ENCODE measurements at places on chromosomes 7 and 10. TPM values are rescaled to one million over a fixed set of nuclear protein-coding genes. Genes with fewer than 3 reads are reported as not detected.

Gene LRRN3
- polyA plus RNA-seq = 0.42 TPM

Gene ELFN1
- polyA plus RNA-seq = 0.43 TPM

Gene UCMA
- polyA plus RNA-seq = not detected

Gene RBM28
- 18.8 TPM for polyA plus RNA-seq

Gene SLC13A1
- polyA plus RNA-seq = not detected

Gene SPDYE16
- 0.18 TPM for polyA plus RNA-seq

Gene LRRD1
- not detected for polyA plus RNA-seq

Gene DLG5
- 9.1 TPM for polyA plus RNA-seq

Gene CPED1
- 2.2 TPM for polyA plus RNA-seq

Gene PHKG1
- polyA plus RNA-seq = 1.0 TPM

Gene ABCB1
- 2.0 TPM for polyA plus RNA-seq

Gene SLC26A5
- polyA plus RNA-seq = 0.41 TPM

Gene CALHM3
- not detected for polyA plus RNA-seq

Gene IFIT3
- polyA plus RNA-seq = 12.6 TPM

Gene HDAC9
- polyA plus RNA-seq = 2.2 TPM

Gene PKD2L1
- polyA plus RNA-seq = 1.5 TPM

Gene SEMA3A
- polyA plus RNA-seq = 0.79 TPM

Gene ADAP1
- polyA plus RNA-seq = 39.0 TPM

Gene OGDHL
- 0.06 TPM for polyA plus RNA-seq

Gene BNIP3
- polyA plus RNA-seq = 31.7 TPM

Gene C7orf57
- 1.6 TPM for polyA plus RNA-seq

Gene CYP2C18
- polyA plus RNA-seq = 0.74 TPM

Gene EPHB6
- polyA plus RNA-seq = 8.5 TPM

Gene HOXA1
- polyA plus RNA-seq = 0.33 TPM

Gene TAS2R4
- 0.35 TPM for polyA plus RNA-seq

Gene DGKI
- polyA plus RNA-seq = 0.14 TPM

All from lung (tissue), 17 donors.